ENCODE measurements at places on chromosomes 12 and 14.

DNA sequence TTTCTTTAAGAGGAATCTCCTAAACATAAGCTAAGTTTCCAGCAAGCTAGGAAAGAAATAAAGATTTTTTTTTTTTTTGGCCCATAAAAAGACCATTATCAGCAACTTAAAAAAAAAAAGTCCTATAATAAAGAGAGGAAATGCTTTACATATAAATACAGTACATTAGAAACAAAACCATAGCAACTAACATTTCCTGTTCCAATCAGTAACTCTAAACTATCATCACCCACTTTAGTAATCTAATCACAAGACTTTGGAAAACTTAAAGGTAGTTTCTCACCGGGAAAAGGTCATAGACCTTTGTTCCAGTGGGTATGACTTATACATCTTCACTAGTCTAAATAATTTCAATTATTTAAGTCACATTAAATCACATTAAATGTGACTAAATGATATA, 11.1 kb downstream of the SPTSSA start:
- DNase-seq = no peak

DNA sequence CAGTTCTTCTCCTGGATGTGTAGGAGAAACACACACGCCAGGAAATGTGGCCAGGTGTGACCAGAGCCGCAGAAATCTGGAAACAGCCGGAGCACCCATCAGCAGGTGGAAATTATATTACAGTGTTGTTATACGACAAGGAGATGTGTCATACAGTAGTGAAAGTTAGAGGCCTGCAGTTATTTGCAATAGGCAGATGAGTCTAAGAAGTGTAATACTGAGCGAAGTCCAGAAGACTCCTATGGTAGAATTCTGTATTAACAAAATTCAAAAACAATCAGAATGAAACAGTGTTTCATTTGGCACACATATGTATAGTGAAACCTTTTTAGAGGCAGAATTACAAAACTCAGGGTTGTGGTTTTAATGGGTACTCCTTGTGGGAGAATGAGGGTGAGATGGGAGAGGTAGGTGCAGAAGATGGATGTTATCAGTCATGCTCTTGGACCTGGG, 39.3 kb upstream of the AMN start:
- DNase-seq = no peak

GRCh38 chr12:101001669-101002068, 207.1 kb downstream of the ANO4 start:
- peak; percentile 15 for DNase-seq

DNA sequence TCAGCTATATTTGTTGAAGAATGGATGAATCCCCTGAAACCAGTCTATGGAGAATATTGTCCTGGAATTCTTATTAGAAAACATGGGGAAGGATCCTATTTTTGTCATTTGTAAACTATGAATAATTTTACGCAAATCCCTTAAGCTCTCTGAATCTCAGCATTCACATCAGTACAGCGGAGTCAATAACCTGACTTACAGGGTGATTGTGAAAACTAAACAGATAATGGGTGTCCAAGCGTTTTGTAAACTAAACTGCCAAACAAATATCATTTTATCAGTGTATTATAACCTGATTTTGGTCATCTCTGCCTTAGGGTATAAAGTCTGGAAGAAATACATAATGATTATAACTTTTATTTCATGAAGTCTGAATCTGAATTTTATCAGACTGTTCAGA, 10.0 kb downstream of the ART4 start:
- no peak for DNase-seq

DNA sequence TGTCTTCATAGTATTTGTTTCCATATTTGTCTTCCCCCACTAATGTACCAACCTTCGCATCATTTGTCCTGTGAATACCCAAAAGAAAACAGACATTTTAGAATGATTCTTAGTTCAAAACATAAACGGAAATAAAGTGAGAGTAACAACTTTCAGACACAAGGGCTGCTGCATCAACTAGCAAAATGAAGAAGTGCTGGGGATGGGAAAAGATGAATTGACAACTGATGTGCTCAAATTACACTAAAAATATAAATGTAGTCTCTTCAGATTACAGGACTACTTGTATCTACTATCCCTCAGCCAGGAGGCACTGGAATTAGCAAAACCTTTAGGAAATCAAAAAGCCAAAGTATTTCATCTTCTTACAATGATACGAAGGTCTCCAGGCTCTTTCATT, 743 bp downstream of the NDUFA12 start:
- DNase-seq = no peak

DNA sequence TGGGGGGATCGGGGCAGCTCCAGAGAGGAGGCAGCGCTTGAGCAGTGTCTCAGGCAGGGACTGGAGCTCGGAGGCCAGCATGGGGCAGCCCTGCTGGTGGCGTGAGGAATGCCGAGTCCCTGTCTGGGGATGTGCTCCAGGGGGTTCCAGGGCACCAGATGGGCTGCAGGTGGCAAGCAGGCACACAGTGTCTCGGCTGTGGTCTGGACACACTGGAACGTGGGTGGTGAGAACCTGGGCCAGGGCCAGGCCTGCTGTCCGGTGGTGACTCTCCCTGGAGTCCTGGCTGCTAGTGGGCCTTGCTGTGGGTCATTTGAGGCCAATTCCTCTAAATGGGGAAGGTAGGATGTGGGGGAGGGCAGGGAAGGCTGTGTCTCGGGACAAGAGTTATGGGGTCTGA, 199.4 kb upstream of the RTL1 start:
- DNase-seq = no peak

DNA sequence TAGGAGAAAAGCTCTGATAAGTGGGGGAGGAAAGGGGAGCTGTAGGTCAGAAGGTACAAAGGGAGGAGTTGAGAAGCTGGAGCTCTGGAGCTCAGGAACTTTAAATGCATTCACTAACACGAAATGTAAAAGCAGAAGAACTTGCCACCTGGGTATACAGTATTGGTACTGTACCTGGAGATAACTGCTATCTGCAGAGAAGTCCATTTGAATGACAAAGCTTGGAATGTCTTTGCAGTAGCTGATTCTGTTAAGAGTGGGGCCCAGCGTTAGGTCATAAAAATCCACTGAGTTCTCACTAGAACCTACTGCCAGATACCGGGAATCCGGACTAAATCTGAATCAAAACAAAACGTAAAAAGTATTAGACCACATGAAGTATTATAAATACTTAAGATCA, 55.6 kb downstream of the ZC3H14 start:
- no peak for DNase-seq

DNA sequence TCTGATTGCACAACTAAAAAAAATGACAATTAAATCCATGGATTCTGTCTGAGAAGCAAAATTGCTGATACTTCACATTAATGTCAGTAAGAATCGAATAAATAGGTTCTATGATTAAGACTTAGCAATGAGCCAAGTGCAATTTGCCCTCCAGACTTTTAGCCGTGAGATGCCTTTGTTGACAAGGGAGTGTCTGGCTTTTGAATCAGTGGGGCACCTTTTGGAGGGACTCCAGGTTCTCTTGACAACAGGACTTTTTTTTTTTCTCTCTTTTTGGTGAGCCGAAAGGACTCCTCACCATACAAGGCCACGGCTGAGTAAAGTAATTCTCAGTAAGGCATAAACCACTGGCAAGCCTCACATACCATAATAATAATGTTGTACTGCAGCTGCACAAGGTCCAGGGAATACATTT, 4.7 kb upstream of the MDM1 start:
- DNase-seq = no peak

- DNase-seq = peak; percentile 2
Measured at GRCh38 chr14:95683793-95684192, 2.4 kb upstream of the TCL1B start.

All from inflammatory macrophage treated with lipopolysaccharide for 1 hour (primary cell).